SJCRH30 (cell line): ENCODE measurements at places on chromosomes 16 and 17.
A peak's percentile ranks its signal among the peaks of the same experiment; 100 is the strongest.

GRCh38 chr17:14214271-14214670, 22.4 kb downstream of the CDRT15 start:
- H3K4me3 ChIP-seq: no peak overlapping the region
- H3K27ac ChIP-seq: no peak overlapping the region
- H3K27me3 ChIP-seq: no peaks in the 10 kb centered on the region
- no peak for DNase-seq
- H3K4me1 ChIP-seq: no peaks in the 10 kb centered on the region

DNA sequence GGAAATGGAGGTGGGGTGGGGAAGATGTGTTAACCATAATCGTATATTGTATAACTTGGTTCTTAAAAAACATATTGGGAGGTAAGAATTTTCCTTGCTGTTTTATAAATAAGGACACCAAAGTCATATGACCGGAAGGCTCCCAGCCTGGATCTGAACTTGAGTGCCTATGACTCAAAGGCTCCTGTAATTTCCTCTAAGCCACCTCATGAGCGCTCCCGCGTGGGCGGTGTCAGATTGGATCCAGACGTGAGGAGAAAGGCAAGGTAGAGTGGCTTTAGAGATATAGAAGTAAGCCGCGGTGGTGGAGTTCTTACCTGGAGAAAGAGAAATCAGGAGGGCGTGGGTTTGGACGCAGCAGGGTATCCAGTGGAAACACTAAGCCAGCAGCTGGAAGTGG, 196.2 kb upstream of the NLRP1 start:
- peaks cover 4% of the 10 kb centered on the region; the same call in 1 of the 2 replicates for H3K4me1 ChIP-seq
- no peak for DNase-seq
- H3K36me3 ChIP-seq: peaks cover 18% of the 10 kb centered on the region
- no peak overlapping the region for H3K4me3 ChIP-seq
- H3K27ac ChIP-seq: no peak overlapping the region
- no peaks in the 10 kb centered on the region for H3K27me3 ChIP-seq

DNA sequence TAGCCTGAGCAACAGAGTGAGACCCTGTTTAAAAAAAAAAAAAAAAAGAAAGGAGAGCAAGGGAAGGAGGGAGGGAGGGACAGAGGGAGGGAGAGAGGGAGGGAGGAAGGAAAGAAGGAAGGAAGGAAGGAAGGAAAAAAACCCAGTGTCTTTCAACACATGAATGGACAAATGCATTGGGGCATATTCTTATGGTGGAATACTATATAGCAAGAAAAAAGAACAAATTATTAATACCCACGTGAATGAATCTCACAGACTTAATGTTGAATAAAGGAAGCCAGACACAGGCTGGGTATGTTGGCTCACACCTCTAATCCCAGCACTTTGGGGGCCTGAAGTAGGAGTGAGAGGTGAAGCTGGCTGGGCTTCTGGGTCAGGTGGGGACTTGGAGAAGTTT, 20.3 kb downstream of the RAPGEFL1 start:
- no peak overlapping the region for H3K4me3 ChIP-seq
- H3K36me3 ChIP-seq: 0 out of 2 replicates have a peak, but pooled peaks cover 2% of the 10 kb centered on the region
- no peak overlapping the region for H3K27ac ChIP-seq

GRCh38 chr16:87464691-87465300, 28.0 kb downstream of the ZCCHC14 start:
- peak overlapping the region; percentile 35 for H3K27ac ChIP-seq
- no peak overlapping the region for H3K4me3 ChIP-seq
- H3K36me3 ChIP-seq: no peaks in the 10 kb centered on the region
- no peaks in the 10 kb centered on the region for H3K27me3 ChIP-seq
- H3K4me1 ChIP-seq: peaks cover 23% of the 10 kb centered on the region

DNA sequence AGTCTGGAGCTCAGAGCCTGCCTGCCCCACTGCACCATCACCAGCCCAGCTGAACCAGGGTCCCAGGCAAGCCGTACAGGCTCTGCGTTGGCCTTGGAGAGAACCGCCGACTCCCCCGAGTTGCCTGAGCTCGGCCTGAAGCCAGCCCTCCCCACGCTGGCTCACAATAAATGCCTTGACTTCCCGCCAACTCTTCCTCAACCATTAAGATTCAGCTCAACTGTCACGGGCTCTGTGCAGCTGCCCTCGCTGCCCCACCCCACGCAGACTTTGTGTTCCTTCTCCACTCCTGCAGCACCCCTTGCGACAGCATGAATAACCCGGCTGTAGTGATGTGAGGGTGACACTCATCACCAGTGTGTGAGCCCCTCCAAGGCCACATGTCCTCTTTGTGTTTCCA, 4.8 kb upstream of the QPRT start:
- H3K27ac ChIP-seq: no peak overlapping the region
- H3K36me3 ChIP-seq: no peaks in the 10 kb centered on the region
- no peak overlapping the region for H3K4me3 ChIP-seq
- peaks cover 5% of the 10 kb centered on the region; the same call in 1 of the 2 replicates for H3K4me1 ChIP-seq
- no peaks in the 10 kb centered on the region for H3K27me3 ChIP-seq

- H3K27me3 ChIP-seq: peaks cover 4% of the 10 kb centered on the region; the same call in 1 of the 2 replicates
- no peaks in the 10 kb centered on the region for H3K36me3 ChIP-seq
- H3K27ac ChIP-seq: no peak overlapping the region
- DNase-seq: no peak
- no peak overlapping the region for H3K4me3 ChIP-seq
Measured at GRCh38 chr16:51184702-51185433, 33.8 kb upstream of the SALL1 start.

DNA sequence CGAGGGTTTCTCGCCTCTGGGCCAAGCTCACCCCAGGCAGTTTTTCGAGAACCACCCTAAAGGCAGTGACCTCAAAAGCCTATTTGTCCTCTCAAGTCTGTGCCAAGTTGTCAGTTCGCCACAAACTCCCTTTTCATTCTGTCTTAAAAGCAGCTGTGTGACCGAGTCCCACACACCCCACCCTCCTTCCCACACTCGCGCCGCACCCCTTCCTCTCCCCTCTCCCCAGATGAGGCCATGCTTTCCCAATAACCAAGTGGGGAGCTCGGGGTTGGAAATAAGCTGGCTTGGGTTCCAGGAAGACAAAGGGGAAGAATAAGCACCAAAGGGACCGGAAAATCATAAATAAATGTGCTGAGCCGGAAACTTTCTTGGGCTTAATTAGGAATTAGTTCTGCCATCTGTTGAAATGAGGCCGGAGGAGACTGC, 36.7 kb downstream of the GRIN2C start:
- H3K4me1 ChIP-seq: no peaks in the 10 kb centered on the region
- no peaks in the 10 kb centered on the region for H3K27me3 ChIP-seq
- no peaks in the 10 kb centered on the region; the same call in 1 of the 2 replicates for H3K36me3 ChIP-seq
- no peak overlapping the region for H3K4me3 ChIP-seq
- no peak for DNase-seq
- no peak overlapping the region; the same call in 1 of the 2 replicates for H3K27ac ChIP-seq

- H3K4me3 ChIP-seq: no peak overlapping the region
- no peaks in the 10 kb centered on the region for H3K27me3 ChIP-seq
- no peaks in the 10 kb centered on the region for H3K36me3 ChIP-seq
- DNase-seq: peak; percentile 73
- peaks cover under 1% of the 10 kb centered on the region; the same call in 1 of the 2 replicates for H3K4me1 ChIP-seq
- no peak overlapping the region for H3K27ac ChIP-seq
Measured at GRCh38 chr17:43338886-43339516, 59.8 kb upstream of the ARL4D start.

DNA sequence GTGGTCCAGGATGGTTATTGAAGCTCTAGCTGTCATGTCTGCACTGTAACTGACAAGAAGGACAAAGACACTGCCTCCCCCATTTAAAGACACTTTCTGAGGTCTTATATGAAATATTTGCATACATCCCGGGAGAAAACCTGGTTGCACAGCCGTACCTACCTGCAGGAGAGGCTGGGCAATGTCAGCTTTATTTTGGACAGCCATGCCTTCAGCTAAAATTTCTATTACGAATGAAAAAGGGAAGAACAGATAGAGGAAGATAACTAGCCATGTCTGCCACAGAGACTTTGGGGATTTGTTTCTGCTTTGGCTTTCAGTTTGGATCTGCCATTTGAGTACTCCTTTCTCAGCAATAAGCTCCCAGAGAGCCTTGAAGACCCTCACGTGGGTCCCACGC, 19.0 kb downstream of the SLC7A6 start:
- no peak overlapping the region for H3K4me3 ChIP-seq
- no peak for DNase-seq
- no peaks in the 10 kb centered on the region for H3K36me3 ChIP-seq
- H3K27me3 ChIP-seq: no peaks in the 10 kb centered on the region
- H3K27ac ChIP-seq: no peak overlapping the region

GRCh38 chr17:48470388-48471034, 40.5 kb upstream of the SKAP1 start:
- DNase-seq: peak; percentile 13
- H3K4me1 ChIP-seq: peaks cover 34% of the 10 kb centered on the region
- H3K36me3 ChIP-seq: no peaks in the 10 kb centered on the region
- H3K4me3 ChIP-seq: no peak overlapping the region

DNA sequence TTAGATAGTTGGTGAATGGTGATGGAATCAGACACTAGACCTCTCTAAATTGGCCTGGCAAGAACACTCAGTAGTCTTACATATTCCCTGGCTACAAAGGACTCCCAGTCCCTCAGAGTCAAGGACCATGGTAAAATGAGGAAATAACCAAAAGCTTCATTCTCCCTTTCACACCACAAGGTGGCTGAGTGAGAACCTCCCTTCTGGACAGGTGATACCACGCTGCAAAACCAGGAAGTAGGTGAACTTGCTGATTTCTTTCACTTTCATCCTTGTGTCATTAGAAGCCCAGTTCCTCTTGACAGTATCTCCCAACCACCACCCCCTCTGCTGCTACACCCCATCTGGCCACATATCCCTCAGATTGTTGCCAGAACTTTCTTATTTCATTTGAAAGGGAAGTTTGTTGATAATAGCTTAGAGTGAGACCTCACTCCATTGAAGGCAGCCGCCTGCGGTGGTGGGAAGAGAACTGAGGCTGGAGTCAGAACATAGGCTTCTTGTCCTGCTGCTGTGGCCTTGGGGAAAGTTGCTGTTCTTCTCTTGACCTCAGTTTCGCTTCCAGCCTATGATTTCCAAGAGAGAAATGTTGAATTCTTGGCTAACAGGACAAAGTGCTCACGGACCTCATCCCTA, 290.6 kb upstream of the CCL2 start:
- H3K36me3 ChIP-seq: no peaks in the 10 kb centered on the region
- no peak overlapping the region for H3K27ac ChIP-seq
- H3K27me3 ChIP-seq: peaks cover 4% of the 10 kb centered on the region; the same call in 1 of the 2 replicates
- no peak overlapping the region for H3K4me3 ChIP-seq
- peaks cover 15% of the 10 kb centered on the region for H3K4me1 ChIP-seq

- H3K4me3 ChIP-seq: peak overlapping the region; percentile 99
- peaks cover 8% of the 10 kb centered on the region; the same call in 1 of the 2 replicates for H3K4me1 ChIP-seq
- H3K36me3 ChIP-seq: peaks cover 22% of the 10 kb centered on the region
- H3K27me3 ChIP-seq: no peaks in the 10 kb centered on the region
- peak overlapping the region; percentile 94 for H3K27ac ChIP-seq
- DNase-seq: no peak
Measured at GRCh38 chr17:35809855-35810461, 674 bp downstream of the TAF15 start.

- H3K36me3 ChIP-seq: peaks cover 39% of the 10 kb centered on the region
- DNase-seq: peak; percentile 98
- H3K27ac ChIP-seq: peak overlapping the region; percentile 73
- peak overlapping the region; percentile 1; the same call in 1 of the 2 replicates for H3K4me3 ChIP-seq
- H3K4me1 ChIP-seq: peaks cover 31% of the 10 kb centered on the region
Measured at GRCh38 chr17:82399601-82400101, 18.5 kb upstream of the HEXD start.

DNA sequence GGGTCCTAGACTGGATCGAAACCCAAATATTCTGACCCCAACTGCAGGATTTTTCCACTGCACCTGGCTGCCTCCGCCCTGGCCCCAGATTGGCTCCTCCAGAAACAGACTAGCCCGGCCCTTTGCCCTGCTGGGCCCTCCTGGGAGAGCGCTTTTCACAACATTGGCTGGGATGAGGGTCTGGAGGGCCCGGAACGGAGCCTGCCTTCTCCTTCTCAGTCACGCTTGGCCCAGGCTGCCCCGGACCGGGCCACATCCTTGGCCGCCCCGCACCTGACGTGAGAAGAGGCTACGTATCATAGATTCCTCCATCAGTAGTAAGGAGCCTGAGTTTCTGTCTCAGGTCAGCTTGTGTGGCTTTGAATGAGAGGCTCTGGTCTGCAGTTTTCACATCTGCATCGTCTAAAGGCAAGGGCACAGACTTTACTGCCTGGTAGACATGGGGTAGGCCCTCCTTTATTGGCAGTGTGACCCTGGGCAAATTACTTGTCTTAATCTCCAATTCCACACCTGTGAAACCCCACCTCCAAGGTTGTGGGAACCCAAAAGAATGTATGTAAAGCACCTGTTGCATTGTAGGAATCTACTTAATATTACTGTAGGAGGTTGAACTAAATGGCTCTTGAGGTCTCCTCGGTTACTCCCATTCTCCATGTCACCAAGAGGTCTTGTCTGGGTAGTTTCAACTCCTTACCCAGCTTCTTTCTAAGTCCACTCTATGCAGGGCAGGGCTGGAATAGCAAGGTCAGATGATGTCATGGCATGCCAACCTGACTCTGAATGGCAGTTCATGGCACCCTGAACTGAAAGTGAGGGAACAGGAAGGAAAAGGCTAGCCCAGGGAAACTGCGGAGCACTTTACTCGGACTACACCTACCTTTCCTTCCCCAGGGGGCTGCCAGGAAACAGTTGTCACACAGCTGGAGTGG, 661 bp downstream of the LRRC3C start:
- H3K4me3 ChIP-seq: peak overlapping the region; percentile 67
- H3K27me3 ChIP-seq: no peaks in the 10 kb centered on the region
- H3K27ac ChIP-seq: peak overlapping the region; percentile 52

DNA sequence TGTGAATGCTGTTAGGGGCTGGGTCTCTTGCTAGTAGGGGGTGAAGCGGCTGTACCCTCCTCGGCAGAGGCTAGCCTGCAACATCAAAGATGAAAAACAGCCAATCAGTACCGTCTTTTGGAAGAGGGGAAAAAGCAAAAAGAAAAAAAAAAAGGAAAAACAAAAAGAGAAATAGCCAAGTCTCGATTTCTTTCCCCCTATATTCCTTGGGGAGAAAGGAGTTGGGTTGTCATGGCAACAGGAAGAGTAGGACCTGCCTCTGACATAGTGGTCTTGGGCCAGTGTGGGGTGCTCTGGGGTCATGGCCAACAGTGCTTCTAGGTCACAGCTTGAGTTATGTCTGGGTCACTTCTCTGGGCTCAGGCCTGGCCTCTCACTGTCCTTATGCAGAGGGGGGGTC, 17.9 kb downstream of the ENGASE start:
- H3K36me3 ChIP-seq: peaks cover 16% of the 10 kb centered on the region
- H3K4me1 ChIP-seq: peaks cover 18% of the 10 kb centered on the region; the same call in 1 of the 2 replicates
- peaks cover 33% of the 10 kb centered on the region for H3K27me3 ChIP-seq
- no peak for DNase-seq
- no peak overlapping the region for H3K27ac ChIP-seq

DNA sequence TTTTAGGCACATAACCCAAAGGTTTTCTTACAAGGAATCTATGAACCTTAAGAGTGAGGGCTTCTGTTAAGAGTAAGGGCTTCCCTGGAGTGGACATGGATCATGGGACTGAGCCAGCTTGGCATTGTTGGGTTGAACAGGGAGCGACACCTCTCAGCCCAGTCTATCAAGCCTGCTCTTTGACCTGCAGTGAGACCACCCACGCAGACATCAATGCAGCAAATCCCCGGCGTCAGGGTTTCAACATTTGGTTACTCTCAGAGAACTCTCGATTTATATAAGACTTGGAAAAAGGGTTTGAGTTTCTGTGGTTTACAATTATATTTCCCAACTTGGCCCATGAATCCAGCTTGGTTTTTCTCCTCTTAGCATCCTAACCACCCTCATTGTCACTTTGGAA, 299.9 kb downstream of the WWOX start:
- no peaks in the 10 kb centered on the region for H3K27me3 ChIP-seq
- no peak overlapping the region for H3K4me3 ChIP-seq
- H3K27ac ChIP-seq: no peak overlapping the region
- peak; percentile 24 for DNase-seq

GRCh38 chr17:79625706-79626105, 14.9 kb upstream of the RBFOX3 start:
- no peak for DNase-seq
- H3K27me3 ChIP-seq: peaks cover 54% of the 10 kb centered on the region
- H3K4me1 ChIP-seq: no peaks in the 10 kb centered on the region
- no peak overlapping the region for H3K27ac ChIP-seq
- H3K36me3 ChIP-seq: no peaks in the 10 kb centered on the region
